ENCODE measurements at places on chromosomes 2 and 18.

DNA sequence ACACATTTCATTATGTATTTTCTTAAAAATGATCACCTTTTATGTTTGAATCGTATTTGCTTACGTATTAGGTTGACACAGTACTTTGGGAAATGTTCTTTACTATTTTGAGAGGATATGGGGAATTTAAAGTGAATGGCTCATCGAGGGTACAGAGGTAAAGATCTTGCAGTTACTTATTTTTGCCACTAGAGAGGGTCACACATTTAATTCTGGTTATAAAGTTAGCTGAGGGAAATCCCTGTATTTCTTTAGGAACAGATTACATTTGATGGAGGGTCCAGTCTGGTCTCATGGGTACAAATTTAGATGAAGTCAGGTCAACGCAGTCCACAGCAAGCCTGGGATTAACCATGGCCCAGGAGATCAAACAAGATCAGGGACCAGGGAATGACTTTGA is 24.5 kb downstream of the DYNC2LI1 start:
- no peak for DNase-seq

- DNase-seq = no peak
These were observed 40.0 kb downstream of the MERTK start for GRCh38 chr2:111938392-111938791.

- DNase-seq = no peak
These were observed 7.5 kb upstream of the STAMBP start for GRCh38 chr2:73821227-73821626.

DNA sequence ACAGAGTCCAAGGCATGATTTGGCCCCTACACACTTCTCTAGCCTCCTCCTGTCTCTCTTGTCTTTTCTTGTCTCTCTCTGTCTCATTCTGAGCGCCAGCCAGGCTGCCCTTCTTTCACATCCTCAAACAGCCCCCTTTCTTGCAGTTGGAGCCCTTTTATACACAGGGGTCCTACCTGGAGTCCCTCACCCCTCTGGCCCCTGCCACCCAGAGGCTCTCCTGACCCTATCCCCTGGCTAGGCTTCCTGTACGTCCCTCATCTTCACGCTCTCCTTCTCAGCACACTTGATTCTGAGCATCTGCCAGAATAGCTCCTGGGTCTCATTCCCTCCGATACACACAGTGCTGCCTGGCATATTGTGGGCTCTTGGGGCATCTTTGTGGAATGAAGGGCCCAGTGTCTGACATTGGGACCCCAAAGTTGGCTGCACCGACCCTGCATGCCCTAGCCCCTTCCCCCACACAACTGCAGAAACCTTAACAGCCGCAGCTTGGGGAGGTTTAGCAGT is 261.9 kb downstream of the DYSF start:
- DNase-seq = no peak

DNA sequence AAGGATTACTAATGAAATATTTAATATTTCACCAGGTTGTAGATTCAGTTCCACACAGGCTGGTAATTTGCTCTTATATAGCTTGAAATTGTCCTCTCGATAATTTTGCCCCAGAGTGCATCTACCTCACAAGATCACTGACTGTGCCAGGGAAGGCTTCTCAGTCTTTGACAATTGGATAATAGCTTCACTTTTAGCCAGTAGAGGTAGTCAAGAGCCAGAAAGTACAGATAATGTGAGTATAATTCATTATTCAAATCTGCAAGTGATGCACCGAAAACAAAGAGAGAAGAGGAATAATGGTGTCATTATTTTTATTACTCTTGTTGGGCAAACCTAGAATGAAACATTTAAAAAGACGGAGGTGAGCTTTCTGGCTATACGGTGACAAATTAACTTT is 292.8 kb downstream of the EN1 start:
- DNase-seq = no peak

DNA sequence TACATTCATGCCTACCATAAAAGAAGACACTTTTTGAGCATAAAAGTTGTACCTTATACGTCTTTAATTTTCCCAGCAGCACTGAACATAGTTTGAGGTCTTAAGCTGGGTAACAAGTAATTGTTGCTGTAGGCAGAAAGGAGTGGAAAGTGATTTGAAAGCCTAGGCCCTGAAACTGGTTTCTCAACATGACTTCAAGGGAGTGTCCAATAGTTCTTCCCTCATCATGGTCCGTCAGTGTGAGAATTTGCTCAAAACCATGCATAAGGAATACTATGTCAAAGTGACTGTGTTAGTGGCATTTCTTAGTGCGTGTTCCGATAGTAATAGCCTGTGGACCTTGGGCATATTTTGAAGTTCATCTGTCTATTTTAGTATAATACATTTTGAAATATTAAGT is 463.1 kb downstream of the PTPRM start:
- DNase-seq = no peak

DNA sequence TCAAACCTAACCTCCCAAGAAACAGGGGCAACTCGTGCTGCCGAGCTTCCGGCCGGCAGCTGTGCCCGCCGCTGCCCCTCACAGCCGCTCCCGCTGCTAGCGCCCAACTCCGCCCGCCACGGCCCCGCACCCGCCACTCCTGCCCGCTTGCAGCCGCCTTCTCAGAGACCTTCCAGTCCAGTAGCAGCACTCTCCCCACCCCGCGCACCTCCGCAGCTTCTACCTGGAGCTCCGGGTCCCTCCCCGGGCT is 722 bp upstream of the C2orf15 start:
- DNase-seq = no peak

Measured in Daoy (cell line).